Inflammatory macrophage treated with lipopolysaccharide for 4 hours (primary cell): ENCODE measurements at places on chromosomes 2 and 18.

GRCh38 chr2:235170536-235171521 is 219.0 kb downstream of the SH3BP4 start:
- DNase-seq = no peak

DNA sequence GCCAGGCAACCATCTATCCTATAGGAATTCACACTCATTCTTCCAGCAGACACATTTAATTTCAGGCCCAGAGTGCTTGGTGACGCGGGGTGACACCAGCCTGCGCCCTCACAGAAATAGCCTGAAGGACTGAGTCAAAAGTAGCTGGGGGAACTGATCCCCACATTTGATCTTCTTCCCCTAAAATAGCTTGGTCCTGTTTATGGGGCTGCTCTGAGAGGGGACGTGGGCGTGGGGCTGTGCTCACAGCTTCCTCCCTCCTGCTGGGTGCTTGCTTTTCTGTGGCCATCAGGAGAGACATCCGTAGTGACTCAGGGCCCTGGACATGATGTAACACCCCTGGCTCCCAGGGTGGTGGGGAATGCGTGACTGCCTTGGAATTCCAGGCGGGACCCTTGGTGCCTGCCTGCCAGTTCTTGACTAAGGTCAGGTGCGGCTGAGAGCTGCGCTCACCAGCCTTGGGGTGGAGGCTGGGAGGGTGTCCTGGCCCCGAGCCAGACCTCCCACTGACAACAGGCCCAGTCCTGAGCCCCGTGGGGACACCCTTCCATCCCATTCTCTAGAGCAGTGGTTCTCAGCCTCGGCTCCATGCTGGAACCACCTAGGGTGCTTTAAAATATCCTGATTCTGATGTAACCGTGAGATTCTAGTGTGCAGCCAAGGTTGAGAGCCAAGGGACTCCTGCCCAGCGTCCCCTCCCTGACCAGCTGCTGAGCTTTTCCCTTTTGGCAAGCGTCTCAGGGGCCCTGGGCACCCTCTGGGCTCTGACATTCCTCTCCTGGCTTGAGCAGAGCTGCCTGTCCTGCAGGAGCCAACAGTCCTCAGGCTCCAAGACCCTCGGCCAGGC is 47.4 kb upstream of the SMAD7 start:
- DNase-seq = peak; percentile 95

GRCh38 chr2:236679884-236680860 is 110.5 kb downstream of the ACKR3 start:
- DNase-seq = no peak

DNA sequence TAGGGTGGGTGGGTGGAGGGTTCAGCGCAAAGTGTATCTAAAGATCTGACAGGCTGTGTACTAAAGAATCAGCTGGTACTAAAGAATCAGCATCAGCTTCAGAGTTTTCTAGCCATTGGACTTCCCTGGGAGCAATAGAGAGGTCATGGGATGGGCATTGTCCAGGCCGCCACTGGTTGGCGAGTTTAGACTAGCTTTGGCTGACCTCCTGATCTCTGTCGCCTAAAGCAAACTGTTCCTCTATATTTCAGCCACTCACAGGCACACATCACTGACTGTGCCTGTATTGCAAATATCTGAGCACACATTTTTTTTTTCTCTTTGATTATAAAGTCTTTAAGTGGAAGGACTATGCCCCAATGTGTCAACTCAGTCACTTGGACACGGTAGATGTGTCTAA is 267.8 kb upstream of the SKOR2 start:
- no peak for DNase-seq

DNA sequence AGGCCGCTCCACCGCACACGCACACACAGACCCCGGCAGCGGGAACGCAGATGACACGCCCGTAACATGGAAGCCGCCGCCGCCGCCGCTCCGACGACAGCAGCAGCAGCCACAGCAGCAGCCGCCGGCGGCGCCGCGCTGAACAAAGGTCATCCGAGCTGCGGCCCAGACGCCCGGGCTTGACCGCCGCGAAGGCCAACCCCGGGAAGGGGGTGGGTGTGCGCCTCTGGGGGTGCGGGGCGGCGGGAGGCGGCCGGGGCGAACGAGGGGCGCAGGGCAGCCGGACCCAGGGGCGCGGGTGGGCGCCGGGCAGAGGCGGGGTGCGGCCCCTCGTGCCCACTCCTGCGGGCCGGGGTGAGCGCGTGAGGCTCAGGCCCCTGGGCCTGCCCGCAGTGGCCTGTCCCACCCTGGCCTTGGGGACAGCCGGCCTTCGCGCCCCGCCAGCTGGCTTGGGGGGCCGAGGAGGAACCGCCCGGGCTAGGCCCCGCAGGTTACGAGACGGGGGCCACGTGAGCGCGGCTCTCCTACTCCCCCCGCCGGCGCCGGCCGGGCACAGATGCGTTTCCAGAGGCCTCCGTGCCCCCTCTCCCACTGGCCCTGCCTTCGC is 1.0 kb upstream of the ZNF532 start:
- peak; percentile 37 for DNase-seq

DNA sequence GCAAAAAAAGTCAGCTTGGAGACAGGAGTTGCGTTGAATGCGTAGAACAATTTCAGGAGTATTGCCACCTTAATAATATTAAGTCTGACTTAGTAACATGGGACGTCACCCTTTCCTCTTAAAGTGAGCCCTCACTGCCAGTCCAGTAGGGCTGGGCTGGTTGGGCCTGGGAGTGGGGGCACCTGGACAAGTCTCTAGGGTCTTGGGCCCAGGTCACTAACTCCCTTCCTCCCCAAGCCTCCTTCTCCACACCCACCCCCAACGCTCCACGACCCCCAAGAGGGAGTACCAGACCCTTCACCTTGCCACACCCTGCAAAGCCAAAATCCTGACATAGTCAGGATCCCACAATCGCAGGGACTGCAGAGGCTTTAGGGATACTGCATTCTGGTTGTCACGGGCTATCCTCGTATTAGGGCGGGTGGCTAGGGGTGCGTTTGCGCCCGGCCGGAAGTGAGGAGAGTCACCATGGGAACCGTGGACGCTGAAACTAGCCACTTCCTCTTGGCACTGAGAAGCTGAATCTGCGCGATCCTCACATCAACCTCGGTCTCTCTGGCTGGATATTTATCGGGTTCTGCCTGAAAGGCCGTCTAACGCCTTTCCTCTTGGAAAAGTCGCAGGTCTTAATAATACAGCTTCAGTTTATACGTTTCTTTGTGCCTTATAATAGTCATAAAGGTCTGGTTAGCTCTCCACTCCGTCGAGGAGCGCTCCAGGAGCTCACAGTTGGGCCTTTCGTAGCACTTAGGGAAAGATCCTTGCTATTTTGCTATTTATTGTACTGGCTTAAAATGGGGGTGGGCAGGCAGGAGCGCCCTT is 10.3 kb upstream of the CXXC1 start:
- peak; percentile 85 for DNase-seq

DNA sequence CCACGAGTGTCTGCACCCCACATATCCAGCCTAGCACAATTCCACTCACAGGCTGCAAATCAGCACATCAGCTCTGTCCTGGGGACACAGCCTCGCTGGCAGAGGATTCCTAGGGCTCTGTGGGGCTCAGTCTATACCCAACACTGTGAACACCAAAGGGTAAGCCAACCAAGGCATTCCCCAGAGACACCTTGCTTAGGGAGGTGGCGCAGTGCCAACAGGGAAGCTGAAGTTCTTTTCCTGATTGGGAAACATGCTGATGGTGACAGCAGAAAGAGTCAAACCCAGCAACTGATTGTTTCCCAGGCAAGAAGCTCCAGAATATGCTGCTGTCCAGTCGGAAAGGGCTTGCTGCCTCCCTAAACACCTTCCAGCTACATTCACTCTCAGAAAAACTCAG is 55.8 kb downstream of the TTC32 start:
- no peak for DNase-seq

DNA sequence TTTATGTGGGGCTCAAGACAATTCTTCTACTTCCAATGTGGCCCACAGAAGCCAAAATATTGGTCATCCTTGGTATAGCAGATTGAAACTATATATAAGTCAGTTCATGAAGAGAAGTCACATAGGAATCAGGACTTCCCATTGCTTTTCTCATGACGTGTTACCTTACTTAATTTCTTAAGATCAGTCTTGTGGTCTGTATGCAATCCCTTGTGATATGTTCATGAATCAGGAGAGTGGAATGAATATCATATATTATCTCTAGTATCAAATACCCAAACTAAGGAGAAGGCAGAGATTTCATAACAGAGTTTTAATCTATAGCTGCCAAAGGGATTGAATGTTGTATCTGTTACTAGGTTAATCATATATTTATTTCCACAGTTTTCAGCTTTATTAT is 1390.4 kb downstream of the SUCLG1 start:
- DNase-seq = no peak

DNA sequence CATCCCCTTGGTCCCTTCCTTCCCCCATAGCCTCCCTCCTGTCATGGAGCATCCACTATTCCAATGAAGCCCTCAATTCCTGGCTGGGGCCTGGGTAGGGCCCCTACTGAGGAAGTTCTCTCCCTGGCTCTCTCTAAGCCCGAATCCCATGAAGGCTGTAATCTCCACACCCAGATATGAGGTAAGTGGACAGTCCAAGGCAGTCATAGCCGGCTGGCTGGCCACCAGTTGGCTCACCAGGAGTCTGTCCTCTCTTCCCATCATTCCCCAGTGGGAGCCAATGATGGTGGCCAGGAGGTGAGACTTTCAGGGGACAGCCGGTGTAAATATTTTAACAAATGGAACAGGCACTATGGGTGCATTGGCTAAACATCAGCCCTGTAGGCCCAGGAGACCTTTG is 6.8 kb upstream of the TAF1B start:
- DNase-seq = no peak

- peak; percentile 54 for DNase-seq
Measured at GRCh38 chr18:54961016-54961423, 1.8 kb upstream of the CCDC68 start.

GRCh38 chr2:127575941-127576432 is 40.5 kb downstream of the MYO7B start:
- DNase-seq = no peak

DNA sequence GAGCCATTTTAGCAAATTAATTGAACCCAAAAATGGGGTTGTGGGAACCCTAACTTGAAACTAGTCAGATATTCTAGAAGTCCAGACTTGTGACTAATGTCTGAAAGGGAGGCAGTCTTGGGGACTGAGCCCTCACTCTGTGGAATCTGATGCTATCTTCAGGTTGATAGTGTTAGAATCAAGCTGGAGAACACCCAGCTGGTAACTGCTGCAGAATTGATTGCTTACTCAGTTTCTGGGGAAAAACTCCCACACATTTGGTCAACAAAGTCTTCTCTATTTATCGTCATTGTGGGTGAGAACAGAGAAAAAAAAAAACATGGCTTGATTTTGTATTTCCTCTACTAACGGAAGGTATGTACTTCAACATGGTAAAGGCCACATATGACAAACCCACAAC is 1925.8 kb upstream of the CELF4 start:
- no peak for DNase-seq

GRCh38 chr2:45884126-45884525 is 232.7 kb downstream of the PRKCE start:
- peak; percentile 58 for DNase-seq

DNA sequence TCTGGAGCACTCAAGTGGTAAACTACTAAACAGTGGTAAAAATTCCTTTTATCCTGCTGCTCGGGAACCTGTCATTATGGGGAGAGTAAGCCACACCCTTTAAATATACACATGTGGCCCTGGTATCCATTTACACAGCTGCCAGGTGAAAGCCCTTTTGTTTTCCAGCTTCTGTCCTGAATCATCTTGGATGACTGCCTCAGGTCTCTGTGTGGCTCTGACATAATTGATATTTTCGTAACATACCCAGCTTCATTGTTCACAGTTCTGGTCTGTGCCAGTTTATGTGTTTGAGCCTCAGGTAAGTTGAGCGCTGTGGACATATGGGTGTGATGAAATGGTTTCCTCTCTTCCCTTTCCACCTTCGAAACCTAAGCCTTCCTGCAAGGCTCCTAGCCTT is 15.7 kb upstream of the TTC39C start:
- DNase-seq = no peak

DNA sequence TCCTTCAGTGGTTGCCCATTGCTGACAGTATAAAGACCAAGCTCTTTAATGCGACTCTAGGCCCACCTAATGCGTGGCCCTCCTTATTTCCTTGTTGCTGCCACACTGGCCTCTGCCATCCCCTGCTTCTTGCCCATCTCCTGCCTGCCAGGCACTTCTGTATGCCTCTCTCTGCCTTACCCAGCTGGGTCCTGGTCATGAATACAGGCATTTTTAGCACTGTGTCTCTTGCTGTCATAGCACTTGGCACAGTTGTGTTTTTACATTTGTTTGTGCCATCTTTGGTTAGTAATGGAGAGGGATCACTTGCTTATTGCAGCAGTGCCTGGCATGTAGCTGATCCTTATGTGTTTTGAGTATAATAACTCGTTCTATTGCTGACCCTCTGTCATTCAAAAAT is 38.7 kb downstream of the MAP4K4 start:
- no peak for DNase-seq
